ENCODE measurements at places on chromosomes 16 and 17.

GRCh38 chr16:64745258-64745930 lies 376.5 kb downstream of the CDH11 start:
- no peak for DNase-seq

DNA sequence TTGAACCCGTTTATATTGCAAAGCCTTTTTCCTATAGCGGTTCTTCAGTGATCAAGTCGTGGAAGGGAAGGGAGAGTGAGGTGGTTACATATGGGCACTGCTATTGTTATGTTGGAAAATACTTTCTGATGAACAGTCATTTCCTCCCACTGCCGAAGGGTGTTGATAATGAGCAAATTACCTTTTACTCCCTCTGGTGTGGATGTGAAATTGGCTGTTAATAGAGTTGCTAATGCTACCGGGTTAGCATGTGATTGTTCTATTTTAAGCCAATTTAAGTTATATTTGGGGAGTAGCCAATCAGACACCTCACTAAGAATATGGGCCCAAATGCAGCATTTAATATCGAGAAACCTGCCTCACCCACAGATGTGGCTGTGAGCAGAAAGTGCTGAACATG lies 15.6 kb upstream of the PMFBP1 start:
- no peak for DNase-seq

- no peak for DNase-seq
Observed at GRCh38 chr16:22671301-22672076, 142.5 kb upstream of the HS3ST2 start.

DNA sequence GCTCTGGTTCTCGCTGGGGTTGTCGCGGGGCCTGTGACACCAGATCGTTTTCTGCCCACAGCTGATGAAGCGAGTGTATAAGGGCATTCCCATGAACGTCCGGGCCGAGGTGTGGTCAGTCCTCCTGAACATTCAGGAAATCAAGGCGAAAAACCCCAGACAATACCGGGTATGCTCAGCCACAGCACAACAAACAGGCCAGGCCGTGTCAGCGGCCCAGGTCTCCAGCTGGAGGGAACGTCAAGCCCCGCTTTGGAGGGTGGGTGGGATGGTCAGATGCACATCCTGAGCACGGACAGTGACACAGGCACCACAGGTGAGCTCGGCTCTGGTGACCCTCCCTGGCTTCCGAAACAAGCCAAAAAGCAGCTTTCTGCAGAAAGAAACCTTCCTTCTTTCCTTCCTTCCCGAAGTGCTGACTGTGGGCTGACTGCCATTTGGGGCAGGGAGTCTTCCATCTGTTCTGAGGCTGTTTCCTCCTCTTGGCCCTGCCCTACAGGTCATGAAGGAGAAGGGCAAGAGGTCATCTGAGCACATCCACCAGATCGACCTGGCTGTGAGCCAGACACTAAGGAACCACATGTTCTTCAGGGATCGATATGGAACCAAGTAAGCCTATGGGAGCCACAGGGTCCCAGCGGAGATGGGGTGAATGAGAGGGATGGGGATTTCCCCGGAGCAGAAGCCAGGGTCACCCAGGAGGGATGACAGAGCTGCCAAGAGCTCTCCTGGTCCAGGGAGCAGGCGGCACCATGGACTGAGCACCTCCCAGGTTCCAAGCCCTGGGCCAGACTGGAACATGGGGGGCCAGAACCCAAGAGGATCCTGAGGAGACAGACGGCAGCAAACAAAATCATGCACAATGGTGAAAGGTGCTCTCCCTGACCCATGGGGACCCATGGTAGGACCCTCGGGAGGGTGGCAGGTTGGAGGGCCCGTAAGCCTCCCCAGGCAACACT lies 79.4 kb downstream of the GOSR1 start:
- no peak for DNase-seq

DNA sequence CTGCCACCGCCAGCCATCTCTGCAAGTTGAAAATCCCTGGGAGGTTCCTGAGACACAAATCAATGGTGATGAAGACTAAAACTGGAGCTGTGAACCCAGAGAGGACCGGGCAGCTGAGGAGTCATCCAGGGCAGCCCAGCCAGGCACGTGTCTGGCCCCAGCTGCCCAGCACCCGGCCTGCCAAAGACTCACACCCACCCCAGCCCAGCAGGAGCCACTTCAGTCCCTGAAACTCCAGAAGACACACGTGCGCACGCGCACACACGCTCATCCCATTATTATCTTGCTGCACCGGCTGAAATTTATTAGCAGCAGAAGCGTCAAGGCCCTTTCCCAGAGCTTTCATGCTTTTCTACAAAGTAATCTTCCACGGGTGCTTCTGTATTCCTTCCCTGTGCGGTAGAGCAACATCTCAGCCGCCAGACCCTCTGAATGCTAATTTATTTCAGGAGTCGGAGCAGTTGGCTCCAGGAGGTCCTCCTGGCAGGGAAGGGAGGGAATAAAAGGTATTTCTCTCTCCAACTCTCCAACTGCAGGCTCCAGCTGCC lies 59.8 kb upstream of the RBFOX3 start:
- no peak for DNase-seq

DNA sequence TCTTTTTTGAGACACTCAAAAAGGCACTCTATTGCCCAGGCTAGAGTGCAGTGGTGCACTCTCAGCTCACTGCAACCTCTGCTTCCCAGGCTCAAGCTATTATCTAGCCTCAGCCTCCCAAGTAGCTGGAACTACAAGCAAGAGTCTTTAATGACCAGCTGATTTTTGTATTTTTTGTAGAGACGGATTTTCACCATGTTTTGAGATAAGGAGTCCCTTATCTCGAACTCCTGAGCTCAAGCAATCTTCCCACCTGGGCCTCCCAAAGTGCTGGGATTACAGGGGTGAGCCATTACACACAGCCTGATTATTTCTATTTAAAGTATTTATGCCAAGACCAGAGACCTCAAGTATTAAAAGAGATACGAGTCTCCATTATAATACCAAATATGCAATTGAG lies 566.1 kb upstream of the CA10 start:
- no peak for DNase-seq

DNA sequence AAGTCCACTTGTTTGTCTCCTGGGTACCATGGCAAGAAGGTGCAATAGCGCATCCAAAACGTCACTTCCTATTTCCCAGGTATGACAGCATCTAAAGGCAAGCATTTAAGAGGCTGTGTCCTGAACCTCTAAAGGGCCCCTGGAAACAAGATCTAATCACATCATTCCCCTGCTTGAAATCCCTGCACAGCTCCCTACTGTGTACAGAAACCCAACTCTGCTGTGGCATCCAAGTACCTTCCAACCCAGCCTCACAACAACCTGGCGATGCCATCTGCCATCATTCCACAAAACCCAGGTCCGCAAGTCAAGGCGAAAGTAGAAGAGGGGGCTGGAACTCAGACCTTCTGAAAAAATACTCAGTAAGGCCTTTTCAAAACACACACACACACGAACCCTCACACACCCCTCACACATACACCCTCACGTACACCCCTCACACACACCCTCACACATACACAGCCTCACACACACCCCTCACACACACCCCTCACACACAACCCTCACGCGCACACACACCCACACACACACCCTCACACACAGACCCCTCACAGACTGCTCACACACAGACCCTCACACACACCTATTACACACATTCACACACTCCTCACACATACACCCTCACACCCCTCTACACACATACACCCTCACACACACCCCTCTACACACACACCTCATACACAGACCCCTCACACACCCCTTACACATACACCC lies 24.5 kb downstream of the C17orf67 start:
- DNase-seq = no peak

Data from Daoy (cell line).